Pulmonary artery endothelial cell (primary cell): ENCODE measurements at places on chromosomes 7 and 10. TPM values are rescaled to one million over a fixed set of nuclear protein-coding genes. Genes with fewer than 3 reads are reported as not detected.

DNA sequence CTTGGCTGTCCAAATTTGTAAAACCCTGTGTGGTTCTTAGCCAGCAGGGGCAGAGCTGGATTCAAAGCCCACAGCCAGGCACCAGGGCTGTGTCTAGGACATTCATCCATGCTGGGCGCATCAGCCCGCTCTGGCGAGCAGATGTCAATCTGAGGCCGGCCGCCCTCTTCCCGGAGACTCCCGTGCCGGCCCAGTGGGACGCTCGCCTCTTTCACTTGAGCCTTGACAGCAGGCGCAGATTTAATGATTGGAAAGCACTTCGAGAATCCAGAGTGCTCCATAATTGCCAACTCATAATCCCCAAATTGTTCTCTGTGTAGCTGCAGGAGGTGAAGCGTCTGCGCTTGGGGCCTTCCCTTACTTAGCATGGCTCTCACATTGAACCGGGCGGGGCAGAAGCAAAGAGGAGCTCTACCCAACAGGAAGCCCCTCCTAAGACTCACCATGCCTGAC, 36.7 kb downstream of the SLIT1 start:
- no peak for DNase-seq

- DNase-seq: no peak
Observed at GRCh38 chr7:135447748-135448147, 62.2 kb downstream of the CNOT4 start.

DNA sequence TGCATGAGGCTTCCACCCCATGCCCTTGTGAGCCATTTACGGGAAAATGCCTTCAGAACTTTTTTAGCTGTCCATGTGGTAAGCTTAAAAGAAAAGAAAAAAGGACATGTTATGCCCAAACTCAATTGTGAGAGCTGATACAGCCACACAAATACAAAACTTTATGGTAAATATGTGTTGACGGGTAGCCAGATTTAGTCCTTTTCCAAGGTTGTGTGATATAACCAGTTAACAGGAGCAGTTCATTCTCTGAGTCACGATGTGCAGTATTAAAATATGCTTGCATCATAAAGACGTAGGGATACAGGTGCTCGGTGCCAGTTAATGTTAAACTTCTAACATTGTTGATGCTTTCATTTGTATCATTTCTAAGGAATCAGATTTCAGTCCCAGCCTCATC, 350.4 kb downstream of the DNAJB6 start:
- no peak for DNase-seq

GRCh38 chr7:104225451-104225850, 17.6 kb upstream of the ORC5 start:
- DNase-seq: no peak

- no peak for DNase-seq
Observed at GRCh38 chr10:90561666-90562065, 296.2 kb downstream of the HTR7 start.

DNA sequence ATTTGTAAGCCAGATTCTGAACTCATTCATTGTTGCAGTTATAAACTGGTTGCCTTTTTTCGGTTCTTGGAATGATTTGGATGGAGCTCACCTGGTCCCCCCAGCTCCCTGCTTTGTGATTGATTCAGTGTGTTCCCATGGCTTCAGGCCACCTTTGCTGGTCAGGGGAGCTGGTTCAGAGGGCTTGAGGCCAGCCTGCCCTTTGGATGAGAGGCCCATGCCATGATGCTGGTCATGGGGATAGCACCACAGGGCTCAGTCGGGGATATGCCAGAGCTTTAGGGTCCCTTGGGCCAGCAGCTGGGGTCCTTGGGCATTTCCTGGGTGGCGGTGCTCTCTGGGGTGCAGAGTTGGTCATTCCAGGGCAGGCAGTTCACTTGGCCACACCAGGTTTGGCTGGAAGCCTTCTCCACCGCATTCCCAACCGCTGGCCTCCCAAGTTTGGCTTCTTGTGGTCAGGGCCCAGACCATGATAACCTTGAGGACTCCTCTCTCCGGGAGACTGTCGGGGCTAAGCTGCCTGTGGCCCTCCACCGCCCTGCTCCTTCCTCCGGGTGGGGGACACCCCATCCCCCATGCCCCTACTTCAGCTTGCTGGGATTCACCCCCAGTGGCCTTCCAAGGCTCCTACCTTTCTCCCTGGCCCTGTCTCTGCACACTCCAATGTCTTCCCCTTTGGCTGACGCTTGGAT, 65.1 kb downstream of the MGMT start:
- DNase-seq: no peak

- no peak for DNase-seq
Observed at GRCh38 chr10:56146806-56147205, 214.3 kb downstream of the ZWINT start.

GRCh38 chr7:99460651-99461050, 5.3 kb downstream of the ATP5MF start:
- no peak for DNase-seq

DNA sequence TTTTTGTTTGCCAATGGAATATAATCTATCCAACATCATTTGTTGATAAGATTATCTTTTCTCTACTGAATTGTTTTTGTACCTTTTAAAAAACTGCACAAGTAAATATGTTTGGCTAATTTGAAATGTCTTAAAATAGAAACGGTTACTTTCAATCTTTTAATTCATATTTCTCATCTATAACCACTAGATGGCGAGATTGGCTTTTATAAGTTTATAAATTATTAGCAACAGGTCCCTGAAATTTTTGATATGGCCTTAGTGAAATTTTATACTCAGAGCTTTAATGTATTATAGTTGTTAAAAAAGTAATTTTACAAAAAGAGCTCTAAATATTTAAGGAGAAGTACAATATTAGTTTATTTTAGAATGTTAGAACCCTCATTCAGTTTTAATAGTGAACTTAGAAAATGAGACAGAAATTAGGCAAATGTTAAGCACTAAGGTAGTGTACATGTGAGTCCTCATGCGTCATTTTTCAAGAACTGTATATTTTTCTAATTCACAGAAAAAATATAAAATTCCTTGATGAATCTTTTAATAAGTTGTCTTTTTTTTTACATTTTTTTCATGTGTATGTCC, 592.5 kb downstream of the ARL4A start:
- DNase-seq: no peak

DNA sequence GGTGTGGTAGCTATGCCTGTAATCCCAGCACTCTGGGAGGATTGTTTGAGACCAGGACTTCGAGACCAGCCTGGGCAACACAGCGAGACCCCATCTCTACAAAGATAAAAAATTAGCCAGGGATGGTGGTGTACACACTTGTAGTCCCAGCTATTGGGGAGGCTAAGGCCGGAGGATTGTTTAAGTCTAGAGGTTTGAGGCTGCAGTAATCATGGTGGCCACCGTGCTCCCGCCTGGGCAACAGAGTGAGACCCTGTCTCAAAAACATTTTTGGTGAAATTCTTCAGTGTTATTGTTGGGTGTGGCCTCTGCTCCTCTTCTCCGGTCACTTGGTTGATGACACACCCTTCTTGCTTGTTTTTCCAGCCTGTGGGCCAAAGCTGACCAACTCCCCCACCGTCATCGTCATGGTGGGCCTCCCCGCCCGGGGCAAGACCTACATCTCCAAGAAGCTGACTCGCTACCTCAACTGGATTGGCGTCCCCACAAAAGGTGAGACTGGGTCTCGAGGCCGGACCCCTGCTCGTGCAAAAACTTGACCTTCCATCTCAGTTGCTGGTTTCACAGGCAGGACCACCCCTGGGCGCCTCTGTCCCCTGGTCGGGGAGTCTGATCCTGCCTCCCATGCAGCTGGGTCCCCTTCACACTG, 10.6 kb downstream of the PFKFB3 start:
- DNase-seq: no peak

- DNase-seq: no peak
Observed at GRCh38 chr10:106618646-106619045, 545.9 kb downstream of the SORCS1 start.

DNA sequence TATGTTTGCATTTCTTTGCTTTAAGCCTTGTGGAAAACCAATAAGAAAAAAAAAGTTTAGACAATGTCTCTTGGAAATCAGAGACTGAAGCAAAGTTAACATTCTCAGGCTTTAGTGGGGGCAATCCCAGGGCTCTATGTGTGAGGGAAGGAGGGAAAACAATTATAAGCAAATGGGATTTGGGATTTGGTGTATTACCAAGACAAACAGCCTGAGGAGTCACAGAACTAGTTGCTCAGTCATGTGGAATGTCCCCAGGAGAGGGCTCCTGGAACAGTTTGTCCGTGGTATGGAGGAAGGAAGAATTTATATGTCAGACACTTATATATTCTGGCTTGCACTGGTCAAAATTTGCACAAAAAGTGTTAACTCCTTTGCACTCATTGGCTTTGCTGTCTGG, 562.9 kb upstream of the TPK1 start:
- DNase-seq: no peak

DNA sequence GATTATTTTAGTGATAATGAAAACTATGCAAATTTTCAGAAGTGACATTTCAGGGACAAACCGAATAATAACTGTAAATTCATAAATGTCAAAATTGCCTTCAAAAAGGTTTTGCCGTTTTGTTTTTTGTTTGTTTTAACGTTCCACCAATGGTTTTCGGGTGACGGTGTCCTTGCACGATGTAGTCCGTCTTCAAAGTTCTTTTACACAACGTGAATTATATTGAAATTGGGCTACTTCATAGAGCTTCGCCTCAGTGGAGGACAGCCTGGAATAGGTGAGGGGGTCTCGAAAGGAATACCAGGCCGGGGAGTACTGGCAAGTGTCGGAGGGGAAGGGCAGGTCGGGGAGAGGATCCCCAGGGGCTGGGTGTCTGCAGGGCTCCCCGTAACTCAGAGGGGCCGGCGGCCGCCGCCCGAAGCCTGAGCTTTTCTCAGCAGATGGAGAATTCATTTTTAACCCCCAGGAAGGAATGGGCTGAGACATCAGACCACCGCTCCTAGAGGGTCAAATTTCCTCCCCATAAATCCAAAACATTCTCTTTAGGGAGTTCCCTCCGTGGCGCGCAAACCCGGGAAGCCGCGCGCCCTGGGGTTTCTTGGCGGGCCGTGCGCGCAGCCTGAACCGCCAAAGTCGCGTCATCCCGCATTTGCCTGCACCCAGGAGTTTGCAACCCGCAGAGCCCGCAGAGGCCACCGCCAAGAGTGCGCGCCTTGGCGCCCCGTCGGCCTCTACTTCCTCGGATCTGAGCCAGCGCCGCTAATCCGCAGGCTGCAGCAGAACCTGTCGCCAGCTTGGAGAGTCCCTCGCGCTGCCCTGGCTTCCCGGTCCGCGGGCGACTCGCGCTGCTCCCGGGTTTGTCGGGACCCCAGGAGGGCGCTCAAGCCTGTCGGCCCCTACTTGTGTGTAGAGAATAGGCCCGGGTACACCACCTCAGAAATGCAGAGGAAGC, 17.3 kb upstream of the EVX1 start:
- DNase-seq: no peak

DNA sequence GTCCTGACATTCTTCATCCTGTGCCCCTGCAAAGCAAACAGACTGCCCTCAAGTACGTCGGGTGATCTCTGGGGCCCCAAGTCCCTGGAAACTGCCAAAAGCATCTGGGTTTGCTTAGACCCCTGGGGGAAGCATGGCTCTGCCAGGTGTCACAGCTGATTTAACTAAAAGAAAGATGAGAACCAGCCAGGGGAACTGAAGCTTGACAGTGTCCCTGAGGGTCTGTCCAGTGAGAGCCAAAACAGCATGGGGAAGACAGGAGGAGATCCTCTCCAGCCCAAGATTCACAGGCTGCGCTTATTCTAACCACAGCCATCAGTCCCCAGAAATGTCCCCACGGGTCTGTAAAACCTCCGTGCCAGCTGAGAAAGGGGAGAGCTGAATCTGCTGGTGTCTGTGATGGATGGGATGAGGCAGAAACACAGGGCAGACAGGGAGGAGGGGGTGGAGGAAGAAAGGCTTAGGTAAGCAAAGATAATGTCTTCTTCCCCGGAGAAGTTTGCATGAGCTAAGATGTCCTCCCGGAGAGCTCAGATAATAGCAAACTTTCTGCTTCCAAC, 21.3 kb downstream of the CCDC3 start:
- no peak for DNase-seq

DNA sequence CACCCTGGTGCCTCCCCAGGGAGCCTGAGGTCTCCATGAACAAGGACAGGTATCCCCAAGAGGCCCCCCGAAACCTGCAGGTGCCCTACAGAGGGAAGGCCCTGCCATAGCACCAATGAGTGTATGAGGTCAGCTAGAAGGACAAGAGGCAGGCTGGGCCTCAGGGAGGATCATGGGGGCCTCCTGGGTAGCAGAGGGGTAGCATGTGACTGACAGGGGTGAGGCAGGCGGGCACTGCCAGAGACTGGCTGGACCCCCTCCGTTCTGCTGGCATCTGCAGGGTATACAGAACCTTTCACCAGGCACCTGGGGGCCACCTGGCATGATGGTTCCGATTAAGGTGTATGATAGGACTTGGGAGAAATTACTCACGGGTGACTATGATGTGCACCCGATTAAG, 79.2 kb upstream of the KCTD7 start:
- no peak for DNase-seq

GRCh38 chr10:11275651-11276050, 258.0 kb downstream of the CELF2 start:
- no peak for DNase-seq

DNA sequence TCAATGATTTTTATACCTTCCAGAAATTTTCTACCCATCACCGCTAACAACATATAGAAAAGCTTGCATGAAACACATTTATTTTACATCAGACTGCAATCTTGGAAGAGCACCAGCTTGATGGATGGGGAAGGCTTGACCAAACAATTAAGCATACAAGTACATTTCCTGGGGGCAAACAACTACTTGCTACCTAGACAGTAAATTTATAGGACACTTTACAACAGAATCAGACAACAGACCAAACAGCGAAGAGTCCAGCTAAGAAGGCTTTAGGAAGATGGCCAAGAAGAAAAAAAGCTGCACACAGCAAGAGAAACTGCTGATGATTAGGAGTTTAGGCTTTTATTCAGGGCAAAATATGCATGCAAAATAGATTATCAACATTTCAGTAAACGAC, 8.0 kb downstream of the AASS start:
- no peak for DNase-seq

DNA sequence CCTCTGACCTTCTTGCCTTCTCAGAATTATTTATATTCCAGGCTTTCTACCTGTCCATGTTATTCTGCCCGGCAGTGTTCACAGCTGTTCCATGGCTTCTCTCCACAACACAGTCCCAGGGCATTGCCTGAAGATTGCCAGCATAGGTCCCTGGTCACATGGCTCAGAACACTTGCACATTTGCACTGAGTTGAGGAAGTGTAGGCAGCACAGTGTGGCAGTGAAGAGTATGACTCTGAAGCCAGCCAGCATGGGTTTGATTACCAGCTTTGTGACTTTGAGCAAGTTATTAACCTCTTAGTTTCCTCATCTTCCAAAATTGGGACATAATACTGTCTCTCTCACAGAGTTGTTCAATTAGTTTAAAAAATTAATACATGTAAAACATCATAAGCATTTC, 73.2 kb upstream of the NEUROD6 start:
- DNase-seq: no peak

The CPEB3 gene
- 0.92 and 1.5 TPM in 2 replicates for total RNA-seq

The HECW1 gene
- total RNA-seq: not detected in 2 replicates

The INHBA gene
- total RNA-seq: 2.4 and 13.1 TPM in 2 replicates

The AKR1C3 gene
- total RNA-seq: 91.7 and 145 TPM in 2 replicates

The NCAPG2 gene
- 27.4 and 39.6 TPM in 2 replicates for total RNA-seq

The ZNF736 gene
- 5.5 and 10.8 TPM in 2 replicates for total RNA-seq

The NPVF gene
- not detected in 2 replicates for total RNA-seq

The WDR11 gene
- 92.9 and 107 TPM in 2 replicates for total RNA-seq

The CYP2E1 gene
- 0.13 TPM in 1 of 2 replicates, not detected in the other for total RNA-seq

The PPP2R2D gene
- 37.2 and 41.0 TPM in 2 replicates for total RNA-seq

The HPSE2 gene
- total RNA-seq: not detected in 2 replicates

The OR2A7 gene
- 0.07 and 0.11 TPM in 2 replicates for total RNA-seq

The ARHGAP22 gene
- 86.3 and 86.9 TPM in 2 replicates for total RNA-seq

The NEUROG3 gene
- total RNA-seq: not detected in 2 replicates

The WNT16 gene
- not detected in 2 replicates for total RNA-seq
